ENCODE measurements at places on chromosomes 2 and 18. TPM values are rescaled to one million over a fixed set of nuclear protein-coding genes. Genes with fewer than 3 reads are reported as not detected.

- DNase-seq, result no peak
These were observed 87.5 kb upstream of the RNF152 start for GRCh38 chr18:61980355-61980754.

UGGT1 gene
- polyA plus RNA-seq, result 26.6 TPM

CABYR gene
- 7.9 TPM for polyA plus RNA-seq

GRCh38 chr2:196503398-196503797 lies 136.1 kb upstream of the CCDC150 start:
- no peak for DNase-seq

SLC5A7 gene
- polyA plus RNA-seq, result not detected

GRCh38 chr18:42977982-42978637 lies 137.4 kb downstream of the RIT2 start:
- DNase-seq, result no peak

- DNase-seq, result no peak
These were observed 41.9 kb downstream of the AGPS start for GRCh38 chr2:177434475-177434874.

DNA sequence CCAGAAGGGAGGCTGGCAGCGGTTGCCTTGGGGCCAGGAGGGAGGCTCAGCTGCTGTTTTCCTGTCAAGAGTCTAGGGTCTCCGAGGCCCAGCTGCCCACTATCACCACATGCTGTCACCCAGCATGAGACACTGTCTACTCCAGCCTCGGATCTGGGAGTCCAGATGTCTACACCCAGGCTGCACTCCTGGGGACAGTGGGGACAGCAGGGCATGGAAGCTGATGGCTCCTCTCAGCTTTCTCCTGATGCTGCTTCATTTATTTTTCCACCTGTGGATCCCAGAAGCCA lies 134.0 kb downstream of the PTGR3 start:
- DNase-seq, result no peak

SERPINB2 gene
- 30.6 TPM for polyA plus RNA-seq

C18orf32 gene
- 12.1 TPM for polyA plus RNA-seq

HRH4 gene
- polyA plus RNA-seq, result not detected

SPTBN1 gene
- 41.8 TPM for polyA plus RNA-seq

- no peak for DNase-seq
These were observed 41.7 kb downstream of the SUMO1 start for GRCh38 chr2:202196727-202197126.

DNA sequence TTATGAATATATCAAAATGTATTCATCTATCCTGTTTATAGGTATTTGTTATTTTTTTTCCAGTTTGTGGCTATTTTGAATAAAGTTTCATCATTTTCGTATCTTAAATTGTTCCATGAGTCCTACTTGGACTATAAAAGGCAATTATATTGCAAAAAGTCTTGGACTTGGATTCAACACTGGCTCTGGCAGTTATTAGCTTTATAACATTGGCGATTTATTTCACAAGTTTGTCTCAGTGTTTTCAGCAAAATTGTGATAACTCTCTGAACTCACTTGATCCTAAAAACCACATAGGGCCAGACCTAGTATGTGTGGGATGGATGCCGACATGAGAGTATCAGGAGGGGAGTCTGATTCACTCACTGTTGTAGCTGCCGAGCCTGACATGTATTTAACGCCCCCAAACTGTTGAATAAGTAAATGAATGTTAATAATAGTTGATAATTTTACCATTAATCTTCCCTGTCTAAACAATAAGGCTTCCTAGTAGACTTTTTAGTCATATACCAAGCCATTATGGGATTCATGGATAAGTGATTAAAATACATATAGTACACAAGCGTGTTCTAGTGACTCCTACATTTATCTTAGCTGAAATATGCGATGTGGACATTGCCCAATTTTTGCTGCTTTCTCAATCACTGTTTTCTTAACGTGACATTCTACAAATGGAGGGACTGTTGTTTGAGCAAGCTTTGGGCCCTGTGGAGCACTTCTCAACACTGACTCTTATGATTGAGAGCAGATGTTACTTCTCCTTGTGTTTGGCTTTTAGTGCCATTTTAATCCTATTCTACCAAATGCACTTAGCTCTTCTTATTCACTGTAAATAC lies 907.6 kb downstream of the EPHA4 start:
- no peak for DNase-seq

GRCh38 chr18:23619388-23619881 lies 33.1 kb upstream of the NPC1 start:
- DNase-seq, result no peak

- DNase-seq, result no peak
These were observed 38.6 kb downstream of the FEZ2 start for GRCh38 chr2:36559221-36559942.

CXCR4 gene
- polyA plus RNA-seq, result 0.03 TPM

- DNase-seq, result no peak
These were observed 446 bp upstream of the EFHD1 start for GRCh38 chr2:232632904-232633412.

- DNase-seq, result no peak
These were observed 88.1 kb downstream of the SPIRE1 start for GRCh38 chr18:12569791-12570190.

PLGLB2 gene
- polyA plus RNA-seq, result 0.05 TPM

GRCh38 chr2:88022669-88022921 lies 6.2 kb upstream of the RNU2-63P start:
- DNase-seq, result no peak

Measured in mammary epithelial cell (primary cell).